ENCODE measurements at places on chromosomes 2 and 18.

GRCh38 chr2:23448906-23449305 lies 63.9 kb downstream of the KLHL29 start:
- DNase-seq: no peak

DNA sequence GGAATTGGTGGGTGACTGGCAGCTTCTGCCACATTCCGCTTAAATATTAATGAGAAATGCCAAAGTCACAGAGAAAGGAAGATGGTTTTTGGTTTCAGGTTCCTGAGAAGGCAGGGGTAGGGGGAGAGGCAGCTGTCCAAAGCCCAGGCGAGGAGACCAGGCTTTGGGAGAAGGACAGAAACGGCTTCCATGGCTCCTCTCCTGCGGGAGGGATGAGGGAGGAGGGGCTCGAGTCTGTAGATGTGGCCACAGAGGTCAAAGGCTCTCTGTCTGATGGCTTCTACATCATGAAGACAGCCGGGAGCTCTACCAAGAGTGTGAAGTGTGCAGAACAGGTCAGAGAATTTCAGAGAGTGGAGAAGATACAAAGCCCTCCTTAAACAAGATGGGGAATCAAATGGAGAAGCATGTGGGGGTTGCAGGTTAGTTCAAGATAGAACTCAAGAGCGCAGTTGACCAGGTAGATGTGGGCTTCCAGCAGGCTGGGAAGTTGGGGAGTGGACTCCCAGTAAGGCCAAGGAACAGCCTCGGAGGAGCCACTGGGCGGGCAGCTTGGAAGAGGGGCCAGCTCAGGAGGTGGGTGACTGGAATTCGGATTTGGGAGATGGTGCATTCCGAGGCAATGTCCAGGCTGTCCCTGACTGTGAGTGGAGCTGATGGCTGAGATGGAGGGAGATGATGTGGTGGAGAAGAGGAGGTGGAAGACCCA lies 23.8 kb upstream of the HPCAL1 start:
- no peak for DNase-seq

- no peak for DNase-seq
Observed at GRCh38 chr2:25250331-25251070, 82.1 kb upstream of the POMC start.

GRCh38 chr2:56170504-56170903 lies 13.3 kb upstream of the CCDC85A start:
- no peak for DNase-seq

GRCh38 chr2:184971546-184972068 lies 373.3 kb downstream of the ZNF804A start:
- DNase-seq: no peak

- DNase-seq: no peak
Observed at GRCh38 chr18:57655740-57656139, 34.1 kb upstream of the NARS1 start.

DNA sequence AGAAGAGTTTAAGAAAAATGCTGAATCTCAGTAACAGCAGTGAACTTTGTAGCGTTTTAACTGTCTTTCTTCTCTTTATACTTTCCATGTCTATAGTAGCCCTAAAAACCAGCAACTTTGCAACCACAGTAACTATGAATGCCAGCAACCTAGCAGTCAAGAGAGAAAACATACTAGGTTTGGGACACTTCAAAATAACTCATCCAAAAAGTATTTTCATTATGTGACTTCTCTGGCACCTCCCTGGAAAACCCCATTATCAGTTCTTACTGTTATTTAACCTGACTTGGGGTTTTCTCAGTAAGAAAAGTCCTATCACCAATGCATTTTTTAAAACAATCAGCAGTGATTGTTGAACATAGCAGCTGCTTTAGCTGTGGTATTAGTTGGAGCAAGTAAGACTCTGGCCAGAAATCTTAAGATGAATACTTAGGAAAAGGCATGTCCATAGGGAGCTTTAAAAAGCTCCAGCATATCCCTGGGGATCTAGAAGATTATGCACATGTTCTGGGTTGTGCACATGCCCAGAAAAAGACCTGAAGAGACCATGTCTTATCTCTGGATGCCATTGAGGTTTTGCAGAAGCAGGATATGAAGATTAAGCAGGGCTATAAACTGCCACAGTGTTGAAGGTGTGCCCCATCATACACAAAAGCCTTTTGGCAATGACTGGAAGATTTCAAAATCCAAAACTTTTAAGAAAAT lies 411.3 kb downstream of the CMPK2 start:
- peak; percentile 21 for DNase-seq

GRCh38 chr2:47664817-47665216 lies 118.1 kb upstream of the MSH6 start:
- DNase-seq: peak; percentile 35

GRCh38 chr2:174327021-174327840 lies 7.5 kb upstream of the SP9 start:
- DNase-seq: no peak

- no peak for DNase-seq
Observed at GRCh38 chr2:210541290-210541902, 15.0 kb upstream of the CPS1 start.

DNA sequence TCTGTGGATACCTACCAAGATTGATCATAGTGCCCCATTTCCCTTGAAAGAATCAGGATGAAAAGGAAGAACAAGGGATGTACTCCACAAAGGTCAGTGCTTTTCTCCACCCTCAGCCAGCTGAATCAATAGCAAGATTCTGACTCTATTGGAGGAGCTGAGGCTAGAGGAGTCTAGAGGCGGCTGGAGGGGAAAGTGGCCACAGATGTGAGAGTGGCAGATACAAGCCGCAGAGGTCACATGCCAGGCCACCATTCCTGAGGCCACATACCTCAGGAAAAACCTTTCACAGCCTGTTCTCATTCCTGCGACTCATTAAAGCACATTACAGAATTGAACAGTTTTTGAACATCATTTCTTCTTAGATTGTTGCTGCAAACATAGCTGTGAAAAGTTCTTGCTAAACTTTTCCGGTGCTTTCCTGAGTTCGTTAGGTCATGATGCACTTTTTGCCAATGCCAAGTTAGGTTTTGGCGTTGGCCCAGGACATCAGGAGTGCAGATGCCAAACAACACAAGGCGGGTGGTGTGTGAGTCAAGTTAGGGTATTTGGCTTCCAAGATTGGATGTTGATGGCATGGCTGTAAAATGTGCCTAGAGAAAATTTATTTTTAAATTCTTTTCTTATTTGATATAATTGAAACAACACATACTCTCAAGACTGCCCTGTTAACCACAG lies 160.7 kb upstream of the SP5 start:
- no peak for DNase-seq

GRCh38 chr2:3316456-3317276 lies 61.0 kb downstream of the EIPR1 start:
- no peak for DNase-seq

DNA sequence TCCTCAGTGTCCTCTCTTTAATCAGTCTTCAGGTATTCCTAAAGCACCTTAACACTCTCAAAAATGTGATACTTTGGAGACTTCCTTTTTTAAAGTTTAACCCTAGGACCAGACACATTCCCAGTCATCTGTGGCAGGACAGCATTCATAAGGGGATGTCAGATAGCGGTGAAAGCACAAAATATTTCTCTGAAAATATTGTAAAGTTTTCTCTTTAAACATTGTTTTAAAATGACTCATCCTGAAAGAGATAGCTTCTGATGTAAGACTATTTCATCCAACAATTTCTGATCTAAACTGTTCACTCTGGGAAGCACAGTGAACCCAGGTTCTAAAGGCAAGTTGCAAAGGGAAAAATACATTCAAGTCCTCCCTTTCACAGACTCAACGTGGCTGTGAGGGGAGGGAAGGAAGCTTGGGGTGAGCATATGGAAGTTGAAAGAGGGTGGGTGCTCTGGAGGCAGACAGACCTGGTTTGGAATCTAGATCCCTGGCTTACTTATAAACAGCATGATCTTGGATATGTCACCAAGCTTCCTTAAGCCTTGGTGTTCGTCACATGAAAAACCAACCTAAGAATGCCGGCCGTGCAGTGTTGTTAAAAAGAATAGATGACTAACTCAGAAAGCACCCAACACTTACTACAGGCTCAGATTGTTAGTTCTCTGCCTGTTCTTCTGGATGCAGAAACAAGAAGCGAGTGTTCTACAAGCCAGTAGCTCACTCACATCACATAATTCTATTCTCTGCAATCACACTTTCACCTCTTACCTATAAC lies 12.1 kb downstream of the GALNT14 start:
- DNase-seq: no peak

- DNase-seq: peak; percentile 96
Observed at GRCh38 chr2:230956827-230957755, 32.0 kb upstream of the GPR55 start.

- no peak for DNase-seq
Observed at GRCh38 chr2:156955701-156956100, 301.8 kb upstream of the GALNT5 start.

GRCh38 chr2:28420722-28421121 lies 28.1 kb downstream of the FOSL2 start:
- no peak for DNase-seq

Measured in GM12865 (cell line).